ENCODE measurements at places on chromosomes 7 and 10.

DNA sequence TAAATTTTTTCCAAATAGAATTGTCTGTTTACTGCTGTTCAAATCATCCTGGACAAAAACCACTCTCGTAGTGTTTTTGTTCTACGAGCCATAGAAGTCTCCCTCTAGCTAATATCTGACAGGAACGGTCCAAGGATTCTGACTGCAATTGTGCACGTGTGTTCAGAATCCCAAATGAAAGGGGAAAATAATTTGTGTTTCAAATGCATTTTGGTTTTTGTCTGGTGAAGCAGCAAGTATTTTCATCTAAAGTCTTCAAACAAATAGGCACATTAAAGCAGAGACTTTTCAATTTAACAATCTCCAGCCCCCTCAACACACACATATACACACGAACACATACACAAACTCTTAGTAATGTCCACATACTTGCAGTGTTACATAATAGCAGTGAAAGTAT, 475 bp downstream of the NEUROD6 start:
- no peak for DNase-seq

GRCh38 chr10:77666821-77667220, 29.2 kb upstream of the KCNMA1 start:
- DNase-seq, result no peak

DNA sequence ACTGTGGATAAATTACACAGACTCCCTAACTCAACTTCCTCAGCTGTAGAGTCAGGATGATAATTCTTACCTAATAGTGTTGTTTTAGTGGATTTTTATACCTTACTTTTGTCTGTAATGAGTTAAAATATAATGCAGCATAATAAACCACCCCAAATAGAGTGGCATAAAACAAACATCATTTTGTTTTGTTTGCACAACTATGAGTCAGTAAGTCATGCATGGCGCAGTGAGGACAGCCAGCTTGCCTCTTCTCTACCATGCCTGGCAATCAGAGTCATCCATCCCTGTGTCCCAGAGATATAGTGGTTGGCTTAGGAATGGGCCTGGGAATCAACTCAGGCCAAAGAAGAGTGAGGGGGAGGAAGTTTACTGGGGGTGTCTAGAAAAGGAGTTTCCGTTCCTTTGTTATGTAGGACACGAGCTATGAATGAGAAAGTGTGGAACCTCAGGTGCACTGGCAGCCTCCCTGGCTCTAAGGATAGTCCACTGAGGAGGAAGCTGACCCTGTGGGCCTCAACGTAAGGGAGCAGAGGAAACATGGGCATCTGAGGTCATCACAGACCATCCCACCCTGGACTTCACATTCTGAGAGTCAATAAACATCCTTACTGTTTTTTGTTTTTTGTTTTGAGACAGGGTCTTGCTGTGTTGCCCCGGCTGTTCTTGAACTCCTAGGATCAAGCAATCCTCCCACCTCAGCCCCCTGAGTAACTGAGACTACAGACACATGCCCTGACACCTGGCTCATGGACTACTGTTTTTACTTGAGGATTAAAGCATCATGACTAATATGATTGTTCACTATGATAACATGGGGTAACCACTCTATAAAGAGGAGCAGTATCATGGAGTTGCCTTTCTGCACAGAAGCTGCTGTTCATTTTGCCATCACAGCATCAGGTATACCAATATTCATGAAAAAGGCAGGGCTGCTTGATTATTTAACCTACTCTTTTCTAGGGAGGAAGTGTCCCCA, 21.0 kb upstream of the GRB10 start:
- no peak for DNase-seq

DNA sequence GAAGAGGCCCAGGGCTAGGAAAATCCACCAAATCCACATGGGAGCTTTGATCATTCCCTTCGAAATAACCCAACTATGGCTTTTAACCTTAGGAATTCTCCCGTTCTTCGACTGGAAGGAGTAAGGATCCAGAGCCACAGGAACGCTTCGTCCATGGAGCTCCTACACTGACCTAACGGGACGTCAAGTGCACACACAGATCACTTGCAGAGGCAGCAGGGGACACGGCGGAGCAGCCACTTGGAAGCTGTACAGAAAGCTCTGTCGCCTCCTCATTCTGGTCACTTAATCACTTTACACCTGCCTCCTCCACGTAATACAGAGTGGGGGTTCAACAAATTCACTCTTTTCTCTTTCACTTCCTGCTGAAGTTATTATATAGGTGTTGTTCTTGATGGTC, 43.9 kb downstream of the RSU1 start:
- DNase-seq, result no peak

- no peak for DNase-seq
Observed at GRCh38 chr10:21891439-21891838, 112.1 kb downstream of the DNAJC1 start.

DNA sequence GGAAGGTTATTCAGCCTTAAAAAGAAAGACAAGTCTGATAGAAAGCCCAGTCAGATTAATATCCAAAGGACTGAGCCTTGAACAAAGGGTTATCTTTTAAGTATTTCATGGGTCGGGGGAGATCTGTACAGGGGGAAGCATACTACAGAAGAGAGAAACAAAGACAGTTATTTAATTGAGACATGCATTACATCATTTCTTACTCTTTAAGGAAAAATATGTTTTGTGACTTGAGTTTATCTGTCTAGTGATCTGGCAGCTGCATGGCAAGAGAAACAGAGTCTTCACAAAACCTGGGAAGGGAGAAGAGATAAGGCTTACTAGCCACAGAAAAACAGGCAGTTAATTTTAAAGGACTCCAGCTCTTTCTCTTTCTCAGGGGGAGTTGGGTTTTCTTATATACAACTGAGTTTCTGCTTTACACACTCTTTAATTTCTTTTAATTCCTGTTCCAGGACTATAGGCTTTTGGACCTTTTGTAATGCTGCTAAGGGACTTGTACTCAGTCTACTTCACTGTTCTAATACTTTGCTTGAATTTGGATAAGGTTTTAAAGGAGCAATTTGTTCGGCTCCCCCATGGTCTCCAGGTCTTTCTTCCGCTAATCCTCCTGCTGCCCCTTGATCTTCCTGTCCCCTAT, 20.9 kb upstream of the CYP3A43 start:
- no peak for DNase-seq

DNA sequence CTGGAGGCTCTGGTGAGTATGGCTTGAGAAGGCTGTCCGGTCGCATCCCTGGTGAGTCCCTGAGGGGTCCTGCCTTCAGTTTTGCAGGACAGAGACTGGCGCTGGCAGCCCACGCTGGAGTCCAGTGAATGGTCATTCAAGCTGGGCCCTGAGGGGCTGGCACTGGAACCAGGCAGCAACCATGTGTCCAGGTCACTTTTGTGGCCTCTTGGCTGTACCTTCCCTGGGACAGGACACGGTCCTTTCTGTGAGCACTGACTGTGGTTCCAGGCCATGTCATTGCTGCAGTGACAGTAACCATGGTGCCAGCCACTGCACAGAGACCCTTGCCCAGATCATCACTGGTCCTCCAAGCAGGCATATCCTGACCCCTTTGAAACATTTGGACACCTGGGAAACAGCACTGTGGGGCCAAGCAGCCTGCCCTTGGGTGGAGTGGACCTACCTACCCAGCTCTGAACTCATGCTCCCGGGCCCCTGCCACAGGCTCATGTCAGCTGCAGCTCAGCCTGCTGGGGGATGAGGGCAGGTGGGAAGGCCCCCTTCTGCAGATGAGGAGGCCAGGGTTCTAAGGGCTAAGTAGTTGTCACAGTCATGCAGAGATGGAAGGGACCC, 72.1 kb downstream of the ADCY1 start:
- DNase-seq, result no peak

- peak; percentile 61 for DNase-seq
Observed at GRCh38 chr10:35640474-35640873, 1.6 kb downstream of the FZD8 start.

DNA sequence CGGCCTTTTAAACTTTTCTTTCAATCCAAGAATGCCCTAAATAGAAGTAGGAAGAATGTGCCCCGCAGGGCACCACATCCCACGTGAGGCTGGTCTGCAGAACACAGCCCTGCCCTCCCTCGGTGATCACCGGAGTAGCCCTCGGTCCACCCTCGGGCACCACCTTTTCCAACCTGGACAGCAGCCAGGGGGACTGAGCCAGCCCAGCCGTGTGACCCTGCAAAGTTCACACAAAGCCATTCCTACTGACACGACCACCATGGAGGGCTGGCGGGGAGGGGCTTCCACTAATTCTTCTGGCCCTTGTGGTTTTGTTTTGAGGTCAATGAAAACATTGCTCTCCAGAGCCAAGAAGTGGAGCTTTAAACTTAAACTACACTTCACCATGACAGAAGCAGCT, 132.2 kb downstream of the TCERG1L start:
- no peak for DNase-seq

- DNase-seq, result no peak
Observed at GRCh38 chr7:89042940-89043339, 247.4 kb upstream of the TEX47 start.

GRCh38 chr7:101911800-101912715, 94.6 kb downstream of the CUX1 start:
- DNase-seq, result no peak

- no peak for DNase-seq
Observed at GRCh38 chr7:47734287-47734948, 152.5 kb upstream of the TNS3 start.

GRCh38 chr10:128866551-128866950, 600.5 kb upstream of the MGMT start:
- no peak for DNase-seq

DNA sequence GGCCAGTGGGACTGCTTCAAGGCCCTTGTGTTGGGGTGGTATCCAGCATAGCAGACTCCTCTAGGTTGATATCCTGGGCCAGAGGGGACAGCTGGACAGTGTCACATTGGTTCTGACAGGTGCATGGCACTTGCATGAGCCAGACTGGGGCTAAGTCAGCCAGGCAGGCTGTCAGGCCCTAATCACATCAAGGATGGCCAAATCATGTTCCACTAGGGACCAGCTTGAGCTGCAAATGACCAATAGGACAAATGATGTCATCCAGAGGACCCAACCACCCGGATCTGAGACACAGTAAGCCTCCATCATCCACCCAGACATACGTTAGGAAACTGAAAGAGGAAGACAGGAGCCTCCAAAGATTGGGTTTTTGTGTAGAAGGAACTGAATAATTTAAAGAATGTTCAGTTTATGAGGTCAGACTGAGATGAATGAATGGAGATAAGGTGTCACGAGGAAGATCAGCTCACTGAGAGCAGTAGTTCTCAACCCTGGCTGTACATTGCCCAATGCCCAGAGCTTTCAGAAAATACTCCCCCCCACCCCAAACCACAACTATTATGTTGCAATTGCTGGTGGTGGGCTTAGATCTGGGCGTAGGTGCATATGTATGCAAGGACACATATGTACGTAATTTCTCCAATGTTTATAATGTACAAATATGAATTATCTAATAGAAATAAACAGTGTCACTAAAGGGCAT, 75.2 kb upstream of the INHBA start:
- no peak for DNase-seq

DNA sequence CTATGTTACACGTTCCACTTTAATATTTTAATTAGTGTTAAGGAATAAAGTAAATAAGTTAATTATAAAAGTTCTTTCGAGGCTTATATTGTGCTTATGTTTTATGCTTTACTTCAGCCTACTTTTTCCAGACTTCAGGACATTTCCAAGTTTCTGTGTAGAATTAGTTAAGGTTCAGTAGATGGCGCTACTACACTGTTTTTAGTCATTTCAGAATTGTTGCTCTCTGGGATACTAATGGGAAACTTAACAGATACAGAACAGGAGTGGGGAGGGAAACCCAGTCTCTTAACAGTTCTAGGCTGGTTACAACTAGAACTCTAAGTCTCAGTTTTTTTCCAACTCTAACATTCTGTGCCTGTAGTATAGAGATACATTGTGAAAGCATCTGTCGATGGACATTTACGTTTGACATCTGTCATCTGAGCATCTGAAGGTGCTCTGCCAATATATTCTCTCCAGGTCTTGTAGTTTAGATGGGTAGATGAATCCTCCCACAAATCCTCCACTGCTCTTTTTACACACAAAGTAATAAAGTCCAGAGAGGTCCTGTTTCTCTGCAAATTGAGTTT, 56.8 kb upstream of the FAM171A1 start:
- DNase-seq, result peak; percentile 35

Measured in stromal cell of bone marrow (primary cell).